HepG2 (cell line): ENCODE measurements at places on chromosomes 6 and 20. TPM values are rescaled to one million over a fixed set of nuclear protein-coding genes. Genes with fewer than 3 reads are reported as not detected.
A peak's percentile ranks its signal among the peaks of the same experiment; 100 is the strongest.

DNA sequence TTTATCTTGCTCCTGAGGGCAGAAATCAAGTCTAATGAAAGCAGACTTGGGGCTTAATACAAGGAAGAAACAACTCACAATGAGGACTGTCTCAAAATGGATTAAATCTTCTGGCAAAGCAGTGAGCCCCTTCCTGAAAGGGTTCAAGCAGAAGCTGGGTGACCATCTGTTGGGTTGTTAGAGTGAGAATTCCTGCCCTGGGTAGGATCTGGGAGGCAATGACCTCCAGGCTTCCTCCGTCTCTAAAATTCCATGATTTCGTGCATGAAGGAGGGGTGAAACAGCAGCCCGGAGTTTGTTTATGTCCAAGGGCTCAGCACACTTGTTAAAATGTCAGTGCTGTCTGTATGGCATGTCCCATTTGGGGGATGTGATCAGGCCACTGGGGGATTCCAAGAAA, 64.0 kb upstream of the KCNK16 start:
- no peak for DNase-seq

DNA sequence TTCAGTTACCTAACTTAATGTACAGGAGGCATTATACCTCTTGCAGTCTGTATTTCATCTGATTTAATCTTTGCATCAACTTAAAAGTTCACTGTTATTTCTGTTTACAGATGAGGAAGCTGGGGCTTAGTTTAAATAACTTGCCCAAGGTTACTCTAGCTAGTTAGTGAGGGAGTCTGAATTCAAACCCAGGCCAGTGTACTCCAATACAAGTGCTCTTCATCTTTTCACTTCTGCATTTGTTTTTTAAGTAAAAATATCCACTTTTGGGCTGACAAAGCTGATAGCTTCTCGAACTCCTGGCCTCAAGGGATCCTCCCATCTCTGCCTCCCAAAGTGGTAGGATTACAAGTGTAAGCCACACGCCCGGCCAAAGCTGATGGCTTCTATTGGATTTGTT, 23.6 kb downstream of the RREB1 start:
- DNase-seq: no peak

The HLA-F gene
- 3.5 and 6.0 TPM in 2 replicates for total RNA-seq

The SAMD3 gene
- not detected in 2 replicates for total RNA-seq

DNA sequence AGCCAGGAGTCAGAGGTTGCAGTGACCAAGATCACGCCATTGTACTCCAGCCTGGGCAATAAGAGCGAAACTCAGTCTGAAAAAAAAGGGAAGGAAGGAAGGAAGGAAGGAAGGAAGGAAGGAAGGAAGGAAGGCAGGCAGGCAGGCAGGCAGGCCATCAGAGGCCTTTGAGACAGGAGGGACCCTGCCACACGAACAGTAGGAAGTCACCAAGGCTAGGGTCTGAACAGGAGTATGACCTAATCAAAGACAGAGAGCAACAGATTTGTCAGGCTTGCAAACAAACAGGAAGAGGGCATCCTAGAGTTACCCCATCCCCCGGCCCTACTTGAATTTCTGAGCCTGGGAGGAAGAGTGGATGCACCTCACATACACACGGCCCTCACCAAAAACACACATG, 67.1 kb downstream of the FGD2 start:
- DNase-seq: no peak

- no peak for DNase-seq
These were observed 94.1 kb downstream of the CDH22 start for GRCh38 chr20:46213946-46214823.

DNA sequence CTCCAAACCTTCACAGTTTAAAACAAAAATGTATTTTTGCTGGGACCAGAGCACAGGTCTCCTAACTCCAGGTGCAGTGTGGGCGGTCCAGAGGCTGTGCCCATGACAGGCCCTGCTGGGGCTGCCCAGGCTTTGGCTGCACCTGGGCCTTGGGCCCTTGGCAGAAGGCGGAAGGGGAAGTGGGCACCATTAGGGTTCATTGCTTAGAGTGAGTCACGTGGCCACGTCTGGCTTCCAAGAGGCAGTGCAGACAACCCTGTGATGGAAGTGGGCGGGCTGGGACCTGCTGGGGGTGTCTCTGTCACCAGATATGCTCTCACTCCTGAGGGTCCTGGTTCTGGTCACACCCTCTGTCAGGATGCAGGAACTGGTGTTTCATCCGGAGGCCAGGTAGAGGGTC, 302.2 kb downstream of the QKI start:
- no peak for DNase-seq

DNA sequence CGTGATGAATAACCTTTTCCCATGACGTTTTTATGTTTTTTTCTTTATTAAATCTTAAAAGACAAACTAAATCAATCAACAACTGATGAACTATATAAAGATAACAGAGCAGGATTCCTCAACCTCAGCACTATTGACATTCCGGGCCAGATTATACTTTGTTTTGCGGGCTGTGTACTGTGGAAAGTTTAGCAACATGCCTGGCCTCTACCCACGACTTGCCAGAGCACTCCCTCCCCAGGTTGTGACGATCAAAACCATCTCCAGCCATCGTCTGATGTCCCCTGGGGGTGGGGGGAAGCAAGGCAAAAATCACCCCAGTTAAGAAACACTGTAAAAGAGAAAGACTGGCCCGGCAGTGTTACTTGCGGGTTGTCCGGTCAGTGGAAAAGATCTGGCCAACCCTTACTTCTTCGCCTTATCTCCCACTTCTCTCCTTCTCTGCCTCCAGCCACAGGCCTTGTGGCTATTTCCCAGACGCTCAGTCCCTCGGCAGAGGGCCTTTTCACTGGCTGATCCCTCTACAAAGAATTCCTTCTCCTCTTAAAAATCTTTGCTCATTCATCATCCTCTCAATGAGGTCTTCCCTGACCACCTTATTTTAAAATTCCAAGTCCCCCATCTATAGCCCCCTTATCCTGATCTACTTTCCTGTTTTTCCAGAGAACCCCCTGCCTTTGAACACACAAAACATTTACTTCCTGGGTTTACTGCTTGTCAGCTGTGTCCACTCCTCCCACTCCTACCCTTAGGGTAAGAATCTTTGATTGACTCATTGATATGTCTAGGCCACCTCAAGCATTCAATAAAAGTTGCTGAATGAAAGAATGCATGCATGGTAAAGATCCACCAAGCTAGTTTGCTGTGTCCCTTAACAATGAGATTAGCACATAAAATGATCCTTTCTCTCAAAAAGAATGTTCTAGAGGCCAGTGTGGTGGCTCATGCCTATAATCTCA, 14.7 kb upstream of the RAB22A start:
- peak; percentile 24 for DNase-seq

The TMEM74B gene
- 2.9 and 4.7 TPM in 2 replicates for total RNA-seq

DNA sequence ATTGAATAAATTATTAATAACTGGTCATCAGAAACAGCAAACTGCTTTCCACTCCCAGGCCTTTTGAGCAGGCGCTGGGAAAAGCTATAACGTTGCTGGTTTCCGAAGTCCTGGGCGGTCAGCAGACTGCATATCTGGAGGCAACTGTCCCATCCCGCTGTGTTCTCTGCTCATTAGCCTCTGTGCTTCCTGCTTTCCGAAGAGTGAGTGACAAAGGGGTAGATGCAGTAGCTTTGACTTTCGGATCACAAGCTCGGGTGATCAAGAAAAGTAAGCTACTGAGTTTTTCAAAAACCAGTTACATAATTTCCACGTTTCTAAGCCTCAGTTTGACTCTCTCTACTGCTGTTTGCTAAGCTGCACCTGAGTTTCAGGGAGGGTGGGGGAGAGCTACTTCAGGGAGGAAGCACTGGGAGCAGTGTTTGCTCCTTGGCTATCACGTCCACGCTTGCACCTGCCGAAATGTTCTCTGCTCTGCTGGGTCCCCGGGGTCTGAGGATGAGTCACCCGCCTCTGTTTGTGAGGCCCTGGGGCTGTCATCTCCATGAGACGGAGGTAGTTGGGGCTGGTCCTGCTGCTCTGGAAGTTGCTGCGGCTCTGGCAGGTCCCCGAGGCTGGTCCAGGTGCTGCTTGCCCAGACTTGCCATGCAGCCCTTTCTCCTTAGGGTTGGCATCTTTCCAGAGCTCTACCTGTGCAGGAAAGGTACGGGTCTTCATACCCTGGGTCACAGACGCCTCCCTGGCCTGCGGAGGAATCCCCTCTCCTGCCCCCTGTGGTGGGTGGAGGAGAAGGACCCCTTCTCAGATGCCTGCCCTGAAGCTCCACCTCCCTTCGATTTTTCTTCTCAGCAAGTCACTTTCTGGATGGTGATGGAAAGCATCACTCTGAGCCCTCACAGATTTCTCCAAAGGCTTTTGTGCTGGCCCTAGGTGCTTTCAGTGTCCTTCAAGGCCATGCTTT, 220.0 kb downstream of the QKI start:
- DNase-seq: no peak
